Common myeloid progenitor, CD34-positive (primary cell): ENCODE measurements at places on chromosomes 2 and 18.

- DNase-seq, result no peak
These were observed 82.1 kb downstream of the RNF144A start for GRCh38 chr2:6999211-6999877.

GRCh38 chr2:98771721-98772524 lies 41.0 kb upstream of the MGAT4A start:
- peak; percentile 70 for DNase-seq

- no peak for DNase-seq
These were observed 173.8 kb downstream of the GFPT1 start for GRCh38 chr2:69213201-69213600.

DNA sequence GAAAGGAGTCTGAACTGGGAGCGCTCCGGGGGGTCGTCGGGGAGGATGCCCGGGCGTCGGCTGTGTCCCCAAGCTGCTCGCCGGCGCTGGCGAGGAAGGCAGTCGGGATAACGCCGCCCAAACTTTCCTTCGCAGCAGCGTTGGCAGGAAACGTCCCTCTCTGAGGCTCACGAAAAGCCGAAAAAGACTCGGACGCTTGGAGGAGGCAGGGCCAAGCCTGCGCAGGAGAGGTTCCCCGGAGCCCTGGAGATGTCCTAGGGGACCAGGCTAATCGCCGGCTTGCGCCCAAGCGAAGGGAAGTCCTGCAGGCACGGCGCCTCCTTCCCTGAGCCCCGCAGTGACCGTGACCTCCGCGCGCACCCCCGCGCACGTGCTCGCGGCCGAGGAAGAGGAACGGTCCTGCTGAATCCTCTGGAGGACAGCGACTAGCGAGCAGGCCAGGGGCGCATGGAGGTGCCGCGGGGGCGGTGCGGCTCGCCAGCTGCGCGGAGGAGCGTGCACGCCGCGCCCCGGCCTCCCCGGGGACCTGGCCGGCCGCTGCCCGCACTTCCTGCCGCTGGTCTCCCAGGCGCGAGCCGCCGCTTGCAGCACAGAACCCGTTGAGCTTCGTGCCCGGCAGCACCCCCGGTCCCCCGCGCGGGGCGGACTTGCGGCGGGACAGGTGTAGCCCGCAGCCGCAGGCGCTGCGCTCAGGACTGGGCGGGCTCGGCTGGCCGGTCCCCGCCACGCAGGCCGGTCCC lies at the start of gene SH3RF3:
Gene SH3RF3 (plus strand): TSS at position 590 of the 740 bp plus-strand sequence.
- DNase-seq, result no peak

DNA sequence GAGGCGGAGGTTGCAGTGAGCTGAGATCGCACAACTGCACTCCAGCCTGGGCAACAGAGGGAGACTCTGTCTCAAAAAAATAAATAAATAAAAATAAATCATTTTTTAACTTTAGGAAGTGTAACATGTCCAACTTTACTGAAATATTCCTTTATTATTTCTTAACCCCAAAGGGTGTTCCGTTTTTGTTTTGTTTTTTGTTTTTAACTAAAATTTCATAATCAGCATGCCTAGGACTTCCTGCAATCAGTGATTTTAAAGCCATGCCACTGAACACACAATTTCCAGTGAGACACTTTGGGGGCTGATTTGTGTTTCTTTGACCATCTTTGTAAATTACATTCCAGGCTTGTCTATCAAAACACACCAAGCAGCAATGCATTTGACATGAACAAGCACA lies 7.1 kb downstream of the CATIP start:
- no peak for DNase-seq
